Thymus (tissue), 14 donors: ENCODE measurements at places on chromosomes 12 and 14. TPM values are rescaled to one million over a fixed set of nuclear protein-coding genes. Genes with fewer than 3 reads are reported as not detected.

PRR4 gene
- 1.5 TPM for total RNA-seq

TAS2R50 gene
- 0.47 TPM for total RNA-seq

KERA gene
- 0.05 TPM for total RNA-seq

CPM gene
- 2.7 TPM for total RNA-seq

MAP3K9 gene
- total RNA-seq = 0.47 TPM

MED6 gene
- total RNA-seq = 29.3 TPM

DNA sequence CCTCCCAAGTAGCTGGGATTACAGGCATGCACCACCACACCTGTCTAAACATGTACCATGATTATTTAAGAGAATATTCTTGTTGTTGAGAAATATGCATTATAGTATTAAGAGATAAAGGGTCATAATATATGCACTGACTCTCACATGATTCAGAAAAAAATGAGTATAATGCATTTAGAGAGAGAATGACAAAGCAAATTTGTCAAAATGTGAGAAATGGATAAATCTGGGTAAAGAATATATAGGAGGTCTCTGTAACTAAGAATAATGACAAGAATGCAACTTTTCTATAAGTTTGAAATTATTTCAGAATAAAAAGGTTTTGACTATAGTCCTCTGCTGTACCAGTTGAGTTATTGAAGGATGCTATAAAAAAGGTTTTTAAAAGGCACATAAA, 28.1 kb upstream of the ZNF740 start:
- H3K36me3 ChIP-seq = no peaks in the 10 kb centered on the region
- H3K27ac ChIP-seq = no peak overlapping the region
- DNase-seq = no peak
- no peaks in the 10 kb centered on the region for H3K27me3 ChIP-seq
- H3K4me1 ChIP-seq = no peaks in the 10 kb centered on the region

DNA sequence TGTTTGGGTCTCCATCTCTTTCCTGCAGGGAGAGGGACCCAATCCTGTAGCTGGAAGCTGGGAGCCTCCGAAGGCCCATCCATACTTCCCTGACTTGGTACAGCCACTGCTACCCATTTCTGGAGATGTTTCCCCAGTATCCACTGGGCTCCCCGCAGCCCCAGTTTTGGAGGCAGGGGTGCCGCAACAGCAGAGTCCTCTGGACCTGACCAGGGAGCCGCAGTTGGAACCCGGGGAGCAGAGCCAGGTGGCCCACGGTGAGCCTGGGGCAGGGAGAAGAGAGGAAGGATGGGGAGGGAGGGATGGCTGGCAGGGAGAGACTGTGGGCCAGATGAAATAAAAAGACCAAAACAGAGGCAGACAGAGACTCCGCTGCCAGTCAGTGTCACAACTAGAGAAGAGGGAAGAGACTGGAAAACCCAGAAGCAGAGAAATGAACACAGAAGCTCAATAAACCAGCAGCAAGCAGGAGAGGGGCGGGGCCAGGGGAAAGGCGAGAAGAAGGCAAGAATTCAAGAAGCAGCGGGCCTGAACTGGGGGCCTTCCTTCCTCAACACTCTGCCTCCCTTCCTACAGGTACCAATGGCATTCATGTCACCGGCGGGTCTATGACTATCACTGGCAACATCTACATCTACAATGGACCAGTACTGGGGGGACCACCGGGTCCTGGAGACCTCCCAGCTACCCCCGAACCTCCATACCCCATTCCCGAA, 6.3 kb downstream of the LTBR start:
- H3K27ac ChIP-seq = no peak overlapping the region
- no peak for DNase-seq
- peaks cover under 1% of the 10 kb centered on the region for H3K27me3 ChIP-seq
- H3K4me3 ChIP-seq = no peak overlapping the region

GRCh38 chr12:29455087-29455486, 42.4 kb downstream of the OVCH1 start:
- H3K4me3 ChIP-seq = no peak overlapping the region
- H3K27ac ChIP-seq = no peak overlapping the region
- DNase-seq = no peak
- H3K27me3 ChIP-seq = no peaks in the 10 kb centered on the region
- H3K4me1 ChIP-seq = no peaks in the 10 kb centered on the region

DNA sequence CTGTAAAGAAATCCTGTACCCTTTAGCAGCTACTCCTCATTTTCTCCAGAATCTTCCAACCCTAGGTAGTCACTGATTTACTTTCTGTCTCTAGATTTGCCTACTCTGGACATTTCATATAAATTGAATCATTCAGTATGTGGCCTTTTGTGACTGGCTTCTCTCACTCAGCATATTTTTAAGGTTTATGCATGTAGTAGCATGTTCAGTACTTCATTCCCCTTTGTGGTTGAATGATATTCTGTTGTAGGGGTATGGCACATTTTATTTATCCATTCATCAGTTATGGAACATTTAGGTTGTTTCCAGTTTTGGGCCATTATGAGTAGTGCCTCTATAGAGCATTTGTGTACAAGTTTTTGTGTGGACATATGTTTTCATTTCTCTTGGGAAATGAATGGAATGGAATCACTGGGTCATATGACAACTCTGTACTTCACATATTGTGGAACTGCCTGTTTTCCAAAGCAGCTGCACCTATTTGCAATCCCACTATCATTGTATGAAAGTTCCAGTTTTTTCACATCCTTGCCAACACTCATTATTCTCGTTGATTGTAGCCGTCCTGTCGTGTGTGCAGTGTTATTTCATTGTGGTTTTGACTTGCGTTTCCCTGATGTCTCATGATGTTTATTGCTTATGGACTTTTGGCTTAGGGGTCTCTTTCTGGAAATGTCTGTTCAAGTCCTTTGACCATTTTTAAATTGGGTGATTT, 57.2 kb downstream of the ATF7IP start:
- H3K27ac ChIP-seq = no peak overlapping the region
- peaks cover 9% of the 10 kb centered on the region for H3K36me3 ChIP-seq
- no peak for DNase-seq
- H3K27me3 ChIP-seq = no peaks in the 10 kb centered on the region
- no peak overlapping the region for H3K4me3 ChIP-seq
- H3K4me1 ChIP-seq = no peaks in the 10 kb centered on the region

GRCh38 chr12:32617534-32617933, 61.6 kb upstream of the DNM1L start:
- no peak overlapping the region for H3K27ac ChIP-seq
- H3K27me3 ChIP-seq = no peaks in the 10 kb centered on the region
- H3K4me3 ChIP-seq = no peak overlapping the region
- no peaks in the 10 kb centered on the region for H3K4me1 ChIP-seq
